ENCODE measurements at places on chromosomes 6 and 20.

GRCh38 chr6:19803331-19804204, 33.6 kb upstream of the ID4 start:
- DNase-seq: no peak

GRCh38 chr20:58623579-58624473, 27.3 kb upstream of the STX16 start:
- DNase-seq: no peak

DNA sequence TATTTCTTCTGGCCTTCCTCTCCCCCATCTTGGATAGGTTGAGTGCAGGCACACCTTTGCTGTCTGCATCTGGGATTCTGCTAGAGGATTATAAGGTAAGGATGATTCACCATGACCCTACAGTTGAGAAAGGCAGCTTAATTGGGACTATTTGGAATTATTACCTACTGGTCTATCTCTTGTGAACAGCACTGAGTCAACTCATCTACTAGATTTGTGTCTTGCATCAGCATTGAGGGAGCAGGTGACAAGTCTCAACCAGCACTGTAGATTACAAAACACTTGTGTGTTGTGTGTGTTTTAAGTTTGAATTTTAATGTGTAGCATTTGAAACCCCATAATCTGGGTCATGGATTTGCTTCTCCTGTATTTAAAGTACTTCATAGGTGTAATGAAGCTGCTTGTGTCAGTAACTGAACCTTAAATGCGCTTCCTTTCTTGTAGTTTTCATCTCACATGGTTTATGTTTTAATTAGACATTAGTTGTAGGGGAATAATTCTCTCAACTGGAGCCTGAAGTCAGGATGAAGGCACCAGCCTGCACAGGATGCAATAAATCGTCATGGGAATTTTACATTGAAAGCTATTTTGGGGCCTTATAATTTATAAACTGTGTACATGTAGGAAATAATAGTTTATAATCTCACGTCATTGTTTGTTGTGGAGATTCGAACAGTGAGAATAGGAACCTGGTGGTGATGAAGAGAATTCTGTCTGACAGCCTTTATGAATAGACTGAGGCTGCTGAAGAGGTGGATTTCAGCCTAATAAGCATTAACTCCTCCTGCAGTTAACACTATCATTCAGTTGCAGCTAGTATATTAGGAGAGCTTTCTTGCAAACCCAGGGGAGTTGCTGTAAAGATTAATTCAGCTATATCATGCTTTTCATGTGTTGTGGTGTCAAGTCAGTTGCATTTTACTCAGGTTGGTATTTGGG, 125.1 kb downstream of the JARID2 start:
- DNase-seq: no peak

GRCh38 chr6:104357928-104358327, 501.8 kb downstream of the HACE1 start:
- DNase-seq: no peak

GRCh38 chr6:157779705-157780604, 43.1 kb upstream of the SNX9 start:
- DNase-seq: no peak

DNA sequence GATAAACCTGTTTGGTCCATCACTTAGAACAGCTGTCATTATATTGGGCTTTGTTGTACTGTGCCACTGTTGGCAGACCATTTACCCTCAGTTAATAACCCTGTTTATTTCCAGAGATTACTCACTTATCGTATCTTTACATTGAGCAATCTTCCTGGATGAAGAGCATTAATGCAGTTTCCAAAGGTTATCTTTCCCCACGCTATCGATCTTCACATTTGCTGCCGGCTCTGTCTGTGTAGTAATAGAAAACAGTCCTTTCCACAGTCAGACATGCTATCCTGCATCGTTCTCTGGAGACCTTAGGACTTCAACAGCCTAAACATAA, 27.4 kb downstream of the GHRH start:
- DNase-seq: no peak

DNA sequence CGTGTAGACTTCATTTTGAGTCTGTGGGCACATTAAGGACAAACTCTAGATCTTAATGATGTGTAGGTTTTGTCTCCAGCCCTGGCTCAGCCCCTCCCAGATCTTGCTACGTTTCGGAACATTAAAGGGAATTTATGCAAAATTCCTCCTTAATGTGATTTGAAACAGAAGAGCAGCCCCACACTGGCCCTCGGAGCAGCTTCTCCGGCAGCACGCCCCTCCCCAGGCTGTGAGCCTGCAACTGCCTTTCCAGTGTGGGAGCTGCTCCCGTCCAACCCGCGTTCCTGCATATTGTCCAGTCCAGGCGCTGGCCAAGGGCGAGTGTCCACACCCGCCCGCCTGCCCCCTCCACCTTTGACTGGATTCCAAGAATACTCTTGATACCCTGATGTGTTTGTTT, 257.2 kb downstream of the TAF4 start:
- DNase-seq: no peak

GRCh38 chr6:102389994-102390393, 996.5 kb downstream of the GRIK2 start:
- DNase-seq: no peak

GRCh38 chr20:46605978-46606816, 45.1 kb downstream of the SLC13A3 start:
- DNase-seq: no peak

DNA sequence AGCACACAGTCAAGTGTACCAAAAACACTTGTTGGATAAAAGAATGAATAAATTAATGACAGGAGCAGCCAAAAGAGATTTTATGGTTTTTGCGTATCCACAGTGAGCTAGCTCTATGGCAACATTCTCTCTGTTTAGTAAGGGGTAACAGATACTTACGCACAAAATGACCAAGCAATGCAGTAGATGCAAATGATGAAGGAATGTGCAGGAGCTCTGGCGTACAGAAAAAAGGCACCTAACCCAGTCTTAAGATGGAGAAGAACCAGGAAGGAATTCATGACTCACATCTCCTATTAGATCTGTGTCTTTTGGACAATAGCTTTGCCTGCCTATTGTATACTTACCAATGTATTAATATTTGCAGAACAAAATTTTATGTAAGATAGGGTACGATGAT, 191.9 kb upstream of the PREP start:
- DNase-seq: no peak

DNA sequence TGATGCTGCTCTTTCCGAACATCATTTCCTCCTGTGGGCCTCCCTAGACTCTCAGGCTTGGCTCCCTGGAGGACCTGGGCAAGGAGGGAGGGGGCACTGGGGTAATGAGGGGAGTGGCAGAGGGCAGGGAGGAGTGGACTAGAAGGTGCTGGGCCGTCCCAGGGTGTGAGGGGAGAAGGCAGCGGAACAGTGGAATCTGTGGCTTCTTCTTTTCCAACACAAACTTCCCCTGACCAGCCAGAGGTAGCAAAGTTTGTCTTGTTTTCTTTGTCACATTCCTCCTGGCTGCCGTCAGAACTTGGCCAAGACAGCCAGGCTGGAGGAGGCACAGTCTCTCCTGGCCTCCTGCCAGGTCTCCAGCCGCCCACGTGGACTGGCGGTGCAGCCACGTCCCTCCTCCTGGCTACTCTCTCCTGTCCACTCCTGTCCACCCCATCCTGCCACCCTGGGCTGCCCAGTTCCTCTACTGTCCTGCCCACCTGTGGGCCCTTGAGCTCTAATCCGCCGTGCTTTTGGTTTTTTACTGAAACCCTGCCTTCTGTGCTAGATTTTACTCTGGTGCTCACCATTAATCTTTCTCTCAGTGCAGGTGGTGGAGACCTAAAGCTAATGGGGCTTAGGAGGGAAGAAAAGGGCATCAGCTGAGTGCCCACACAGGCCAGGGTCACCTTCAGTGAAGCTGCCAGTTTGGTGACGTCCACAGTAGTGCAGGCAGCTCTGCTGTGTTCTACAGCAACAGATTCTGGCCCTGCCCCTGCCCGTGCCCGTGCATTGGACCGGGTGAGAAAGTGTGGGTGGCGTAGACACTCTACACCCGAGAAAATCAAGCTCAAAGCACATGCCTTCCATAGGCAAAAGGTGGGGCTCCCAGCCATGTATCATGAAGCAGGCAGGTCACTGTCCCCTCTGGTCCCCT, 2.8 kb upstream of the CDSN start:
- peak; percentile 15 for DNase-seq

DNA sequence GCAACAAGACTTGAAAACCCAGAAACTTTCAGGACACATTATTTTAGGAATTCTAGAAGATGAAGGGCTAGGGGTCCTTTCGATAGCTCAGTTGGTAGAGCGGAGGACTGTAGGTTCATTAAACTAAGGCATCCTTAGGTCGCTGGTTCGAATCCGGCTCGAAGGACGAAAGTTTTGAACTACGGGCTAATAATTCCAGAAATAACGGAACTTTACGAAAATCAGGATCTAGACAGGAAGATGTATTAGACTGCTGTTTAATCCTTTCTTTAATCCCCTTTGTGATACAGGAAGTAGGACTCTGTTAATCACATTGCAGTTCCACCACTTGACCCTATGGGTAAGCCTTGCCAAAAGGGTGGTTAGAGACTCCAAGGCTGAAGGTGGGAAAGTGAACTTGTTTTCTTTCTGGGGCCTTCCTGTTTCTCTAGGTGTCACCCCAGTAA, 21.2 kb upstream of the ABT1 start:
- DNase-seq: no peak

DNA sequence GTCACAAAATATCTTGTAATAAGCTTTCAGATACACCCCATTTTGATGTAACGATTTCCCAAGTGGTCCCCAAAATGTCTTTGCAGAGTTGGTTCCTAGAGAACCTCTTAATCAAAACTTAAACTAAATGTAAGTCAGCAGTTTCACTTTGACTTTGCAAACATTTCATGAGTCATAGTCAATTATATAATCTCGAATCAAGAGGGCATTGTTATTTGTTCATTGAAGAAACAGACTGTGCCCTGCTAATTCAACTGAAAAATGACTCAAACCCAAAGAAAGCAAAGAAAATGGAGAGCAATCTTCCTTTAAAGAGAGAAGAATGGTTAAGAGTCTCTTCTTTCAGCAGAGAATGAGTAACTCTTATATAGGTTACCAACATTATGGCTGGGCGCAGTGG, 58.3 kb downstream of the IPCEF1 start:
- DNase-seq: peak; percentile 69

DNA sequence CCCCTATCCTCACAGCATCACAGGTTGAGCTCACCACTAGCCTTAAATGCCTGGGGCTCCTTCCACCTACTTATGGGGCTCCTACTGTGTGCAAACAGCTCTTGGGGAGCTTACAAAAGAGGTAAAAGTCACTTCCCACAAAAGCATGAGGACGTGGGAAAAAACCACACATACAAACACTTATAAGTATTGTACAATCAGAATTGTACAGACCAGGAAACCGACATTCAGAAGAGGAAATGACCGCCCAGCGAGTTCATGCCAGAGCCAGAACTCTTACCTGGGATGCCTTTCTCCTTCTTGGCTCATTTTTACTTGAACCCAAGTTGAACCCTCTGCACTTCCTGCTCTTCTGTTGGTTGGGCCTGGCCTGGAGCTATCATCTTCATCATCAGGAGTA, 6.3 kb upstream of the PPP1R16B start:
- peak; percentile 71 for DNase-seq

GRCh38 chr6:129638055-129638684, 71.8 kb downstream of the ARHGAP18 start:
- no peak for DNase-seq

GRCh38 chr6:29524444-29525310, 34.9 kb downstream of the UBD start:
- no peak for DNase-seq

GRCh38 chr6:42899871-42900270, 16.0 kb upstream of the PTCRA start:
- no peak for DNase-seq

GRCh38 chr6:110233770-110234374, 53.6 kb downstream of the CDC40 start:
- DNase-seq: no peak

- no peak for DNase-seq
Measured at GRCh38 chr6:152671171-152671570, 26.5 kb upstream of the MYCT1 start.

- peak; percentile 59 for DNase-seq
Measured at GRCh38 chr20:8476021-8476420, 344.0 kb downstream of the PLCB1 start.

DNA sequence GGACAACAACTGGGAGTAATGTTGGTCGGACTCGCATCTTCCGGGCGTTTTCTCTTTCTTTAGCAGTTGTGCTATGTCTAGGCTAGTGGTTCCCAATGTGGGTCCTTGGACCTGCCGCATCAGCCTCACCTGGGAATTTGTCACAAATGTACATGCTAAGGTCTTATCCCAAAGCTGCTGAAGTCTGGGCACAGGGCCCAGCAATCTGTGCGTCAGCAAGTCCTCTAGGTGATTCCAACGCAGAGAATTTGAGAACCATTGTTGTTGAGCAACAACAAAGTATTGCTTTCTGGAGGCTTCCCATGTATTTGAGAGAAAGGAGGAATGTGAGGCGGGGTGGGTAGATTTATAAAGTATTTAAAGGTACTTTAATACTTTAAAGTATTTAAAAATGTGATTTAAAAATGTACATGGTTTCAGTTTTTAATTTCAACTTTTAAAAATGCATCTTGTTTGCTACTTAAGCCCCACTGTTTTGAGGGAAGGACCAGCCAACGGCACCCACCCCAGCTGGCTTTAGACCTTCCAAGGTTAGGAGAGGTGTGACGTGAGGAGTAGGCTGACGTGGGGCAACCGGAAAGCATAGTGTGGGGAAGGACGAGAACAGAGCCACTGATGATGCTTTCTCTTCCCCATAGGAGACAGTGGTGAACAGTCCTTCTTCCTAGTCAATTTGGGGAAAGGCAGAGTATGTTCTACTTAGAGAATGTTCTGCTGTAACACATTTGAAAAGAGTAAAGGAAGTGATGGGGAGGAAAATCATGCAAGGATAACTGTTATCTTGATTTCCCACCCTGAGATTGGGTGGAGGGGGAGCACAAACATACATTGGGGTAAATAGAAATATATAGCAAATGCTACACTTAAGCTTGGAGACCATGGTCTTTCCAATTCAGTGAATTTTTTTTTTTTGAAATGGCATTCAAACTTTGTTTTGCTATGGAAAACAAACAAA, 4.3 kb downstream of the UST start:
- DNase-seq: peak; percentile 1

- DNase-seq: no peak
Measured at GRCh38 chr20:309306-309840, 12.0 kb downstream of the ZCCHC3 start.

DNA sequence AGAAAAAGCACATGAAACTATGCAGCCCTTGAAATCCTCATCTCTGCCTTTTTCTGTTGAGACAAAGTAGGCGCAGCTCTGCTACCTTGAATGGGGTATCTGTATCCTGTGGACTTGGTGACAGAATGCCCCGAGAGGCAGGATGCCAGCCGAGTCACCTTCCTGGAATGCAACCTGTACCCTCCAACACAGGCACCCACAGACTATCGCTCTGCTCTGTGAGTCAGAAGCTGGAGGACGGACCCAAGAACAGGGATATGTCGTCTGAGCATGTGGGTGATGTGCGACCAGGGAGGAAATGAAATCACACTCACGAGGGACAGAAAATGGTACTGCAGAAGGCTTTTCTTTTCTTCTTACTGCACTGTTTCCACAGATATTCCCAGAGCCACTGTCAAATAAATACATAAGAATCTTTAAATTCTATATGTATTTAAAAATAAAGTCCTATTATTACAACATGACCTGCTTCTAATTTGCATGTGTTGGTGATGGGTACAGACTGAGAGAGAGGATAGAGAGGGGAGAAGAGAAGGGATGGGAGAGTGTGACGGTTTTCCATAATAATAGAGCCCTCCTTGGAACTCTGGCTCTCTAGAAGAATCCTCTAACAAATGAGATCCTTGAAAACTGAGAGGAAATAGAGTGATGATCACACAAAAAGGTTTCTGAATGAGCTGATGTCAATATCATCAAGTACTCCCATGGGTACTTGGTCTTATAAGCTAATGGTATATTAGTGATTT, 308.1 kb downstream of the FOXC1 start:
- peak; percentile 76 for DNase-seq

GRCh38 chr20:58664883-58665282, 13.8 kb downstream of the STX16 start:
- DNase-seq: no peak

Data from inflammatory macrophage (primary cell).